ENCODE measurements at places on chromosomes 7 and 10.

DNA sequence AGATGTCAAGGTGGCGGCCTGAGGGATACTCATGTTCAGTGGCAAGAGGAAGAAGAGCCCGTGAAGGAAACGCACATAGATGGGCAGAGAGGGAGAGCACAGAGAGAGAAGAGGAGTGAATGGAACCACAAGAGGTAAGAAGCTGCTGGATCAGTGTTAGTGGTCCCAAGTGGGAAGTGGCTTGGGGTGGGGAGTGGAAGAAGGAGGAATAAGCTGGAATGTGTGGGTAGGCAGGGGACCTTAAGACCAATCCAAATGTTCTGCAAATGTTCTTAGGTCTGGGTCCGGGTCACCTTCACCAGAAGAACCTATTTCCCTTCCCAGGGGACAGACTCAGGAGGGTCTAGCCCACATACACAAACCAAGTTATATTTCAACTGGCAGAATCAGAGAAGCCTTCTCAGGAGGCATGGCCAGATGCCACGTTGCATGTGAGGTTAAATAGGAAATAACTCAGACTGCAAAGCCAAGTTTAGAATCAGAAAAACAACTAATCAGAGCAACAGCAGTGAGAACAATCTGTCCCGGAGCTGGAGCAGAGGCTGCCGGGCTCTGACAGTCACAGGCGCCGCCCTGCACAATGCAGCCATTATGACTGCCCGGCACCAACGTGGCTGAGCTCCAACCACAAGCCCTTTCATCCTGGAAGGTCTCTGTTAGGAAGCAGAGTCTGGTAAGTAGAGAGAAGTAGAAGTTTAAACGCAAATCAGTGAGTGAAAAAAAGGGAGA, 78.6 kb upstream of the ARMC3 start:
- DNase-seq, result peak; percentile 80

DNA sequence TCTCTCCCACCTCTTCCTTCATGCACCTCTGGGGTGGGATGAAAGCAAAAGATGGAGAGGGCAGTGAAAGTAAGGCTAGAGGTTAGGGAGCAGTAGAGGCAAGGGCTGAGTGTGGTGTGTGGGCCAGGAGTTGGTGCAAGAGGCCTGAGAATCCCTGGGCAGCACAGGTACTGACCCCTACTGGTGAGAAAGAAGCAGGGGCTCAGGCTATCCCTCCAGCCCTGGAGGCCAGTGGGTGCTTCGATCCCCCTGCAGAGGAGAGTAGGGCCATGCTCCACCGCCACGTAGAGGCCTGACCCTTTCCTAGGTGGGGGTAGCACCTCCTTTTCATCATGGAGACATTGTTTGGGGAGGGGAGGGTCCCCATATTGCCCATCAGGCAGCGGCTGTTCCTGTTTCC, 9.8 kb downstream of the CDHR1 start:
- DNase-seq, result no peak

GRCh38 chr7:38027884-38028455, 107.5 kb downstream of the EPDR1 start:
- DNase-seq, result no peak

- no peak for DNase-seq
Measured at GRCh38 chr7:2936891-2937580, 92.9 kb upstream of the GNA12 start.

DNA sequence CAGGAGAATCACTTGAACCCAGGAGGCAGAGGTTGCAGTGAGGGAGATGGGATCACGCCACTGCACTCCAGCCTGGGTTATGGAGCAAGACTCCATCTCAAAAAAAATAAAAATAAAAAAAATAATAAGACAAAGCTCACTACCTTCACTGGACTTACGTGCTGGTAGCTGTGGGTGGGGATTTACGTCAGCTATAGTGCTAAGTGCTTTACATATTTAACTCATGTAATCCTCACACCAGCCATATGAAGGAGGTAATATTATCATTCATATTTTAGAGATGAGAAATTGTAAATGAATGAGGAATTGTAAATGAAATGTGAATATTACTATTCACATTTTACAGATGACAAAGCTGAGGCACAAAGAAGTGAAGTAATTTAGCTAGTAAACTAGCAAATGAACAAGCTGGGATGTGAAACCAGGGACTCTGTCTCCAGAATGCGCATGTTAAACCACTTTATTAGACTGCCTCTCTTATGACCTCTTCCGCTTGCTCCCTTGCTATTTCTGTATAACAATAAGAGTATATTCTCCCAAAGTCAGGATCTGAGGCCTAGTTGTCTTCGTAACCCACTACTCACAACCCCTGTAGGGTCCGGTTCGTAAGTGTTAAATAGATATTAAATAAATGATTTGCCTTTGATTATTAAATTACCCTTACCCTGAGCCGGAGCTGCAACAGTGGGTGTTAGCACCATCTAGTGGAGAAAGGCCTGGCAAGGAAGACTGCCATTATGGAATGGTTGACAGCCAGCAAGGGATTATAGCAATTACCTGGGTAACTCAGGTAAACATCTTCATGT, 70.2 kb downstream of the HTR7 start:
- no peak for DNase-seq

GRCh38 chr7:122802301-122802751, 83.9 kb downstream of the CADPS2 start:
- DNase-seq, result no peak

DNA sequence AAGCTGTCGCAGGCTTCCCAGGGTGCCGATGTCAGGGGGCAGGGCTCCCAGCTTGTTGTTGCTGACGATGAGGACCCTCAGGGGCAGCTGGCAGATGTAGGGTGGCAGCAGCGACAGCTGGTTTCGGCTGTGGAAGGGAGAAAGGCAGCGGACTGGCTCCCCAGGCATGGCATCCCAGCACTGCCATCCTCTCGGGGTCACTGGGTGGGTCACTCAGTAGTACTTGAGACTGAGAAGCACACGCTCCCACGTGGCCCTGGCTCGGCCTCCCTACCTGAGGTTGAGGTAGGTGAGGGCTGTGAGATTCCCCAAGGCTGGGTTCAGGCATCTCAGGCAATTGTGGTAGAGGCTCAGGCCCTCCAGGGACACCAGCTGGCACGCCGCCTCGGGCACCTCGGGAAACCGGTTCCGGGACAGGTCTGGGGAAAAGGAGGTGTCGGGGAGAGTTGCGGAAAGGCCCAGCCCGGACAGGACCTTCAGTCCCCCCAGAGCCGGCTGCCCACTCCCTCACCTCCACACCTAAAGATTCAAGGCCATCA, 3.8 kb downstream of the LRCH4 start:
- no peak for DNase-seq

- DNase-seq, result no peak
Measured at GRCh38 chr7:99459087-99459486, 6.9 kb downstream of the ATP5MF start.

DNA sequence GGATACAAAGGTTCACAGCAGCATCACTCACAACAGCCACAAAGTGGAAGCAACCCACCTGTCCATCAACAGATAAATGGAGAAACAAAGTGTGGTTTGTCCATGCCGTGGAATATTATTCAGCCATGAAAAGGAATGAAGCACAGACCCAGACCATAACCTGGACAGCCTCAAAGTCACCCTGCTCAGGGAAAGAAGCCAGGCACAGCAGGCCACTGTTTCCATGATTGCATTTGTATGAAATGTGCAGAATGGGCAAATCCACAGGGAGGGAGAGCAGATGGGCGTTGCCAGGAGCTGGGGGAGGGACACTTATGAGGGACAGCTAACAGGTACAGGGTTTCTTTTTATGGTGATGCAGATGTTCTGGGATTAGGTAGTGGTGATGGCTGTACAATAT, 30.3 kb downstream of the FOXL3 start:
- DNase-seq, result no peak

DNA sequence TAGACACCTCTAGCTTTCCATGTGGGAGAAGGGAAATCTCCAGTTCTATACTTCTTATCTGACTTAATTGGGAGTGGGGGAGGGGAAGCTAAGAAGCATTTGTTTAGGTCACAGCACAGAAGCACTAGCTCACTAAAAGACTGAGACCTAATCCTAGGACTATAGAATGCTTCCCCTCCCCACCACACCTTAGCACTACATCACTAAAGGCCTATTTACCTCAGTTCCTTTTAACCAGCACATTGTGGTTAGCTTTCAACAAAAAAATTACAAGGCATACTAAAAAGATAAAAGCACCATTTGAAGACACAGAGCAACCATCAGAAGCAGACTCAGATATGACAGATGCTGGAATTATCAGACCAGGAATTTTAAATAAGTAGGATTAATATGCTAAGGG, 53.8 kb upstream of the ADRA2A start:
- no peak for DNase-seq

- DNase-seq, result no peak
Measured at GRCh38 chr7:112147793-112148361, 58.3 kb downstream of the DOCK4 start.

DNA sequence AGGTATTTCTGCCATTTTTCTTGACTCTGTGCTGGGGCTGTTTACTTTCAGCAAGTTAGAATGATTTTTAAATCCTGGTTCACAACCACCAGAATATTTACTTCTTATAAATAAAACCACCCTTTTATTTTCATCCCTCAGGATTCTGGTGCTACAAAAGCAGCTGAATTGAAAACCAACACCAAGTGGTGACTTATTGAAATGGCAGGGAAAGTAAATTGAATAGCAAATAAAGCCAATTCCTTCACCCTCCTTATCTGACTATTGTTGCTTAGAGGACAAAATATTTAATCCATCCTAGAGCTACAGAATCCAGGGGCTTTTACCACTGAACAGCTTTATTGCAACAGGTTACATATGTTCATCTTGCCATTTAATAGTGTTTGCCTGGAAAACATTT, 828.6 kb upstream of the GHITM start:
- DNase-seq, result no peak

DNA sequence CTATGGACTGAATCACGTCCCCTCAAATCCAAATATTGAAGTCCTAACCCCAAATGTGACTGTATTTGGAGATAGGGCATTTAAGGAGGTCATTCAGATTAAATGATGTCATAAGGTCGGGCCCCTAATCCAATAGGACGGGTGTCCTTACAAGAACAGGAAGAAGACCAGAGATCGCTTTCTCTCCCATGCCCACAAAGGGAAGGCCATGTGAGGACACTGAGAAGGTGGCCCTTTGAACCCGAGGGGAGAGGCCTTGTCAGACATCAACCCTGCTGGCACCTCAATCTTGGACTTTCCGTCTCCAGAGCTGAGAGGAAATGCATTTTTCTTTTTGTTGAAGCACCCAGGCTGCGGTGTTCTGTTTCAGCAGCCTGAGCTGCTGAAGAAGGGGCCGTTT, 72.3 kb upstream of the KLF6 start:
- no peak for DNase-seq

GRCh38 chr10:3552281-3552680, 232.7 kb downstream of the KLF6 start:
- DNase-seq, result no peak

DNA sequence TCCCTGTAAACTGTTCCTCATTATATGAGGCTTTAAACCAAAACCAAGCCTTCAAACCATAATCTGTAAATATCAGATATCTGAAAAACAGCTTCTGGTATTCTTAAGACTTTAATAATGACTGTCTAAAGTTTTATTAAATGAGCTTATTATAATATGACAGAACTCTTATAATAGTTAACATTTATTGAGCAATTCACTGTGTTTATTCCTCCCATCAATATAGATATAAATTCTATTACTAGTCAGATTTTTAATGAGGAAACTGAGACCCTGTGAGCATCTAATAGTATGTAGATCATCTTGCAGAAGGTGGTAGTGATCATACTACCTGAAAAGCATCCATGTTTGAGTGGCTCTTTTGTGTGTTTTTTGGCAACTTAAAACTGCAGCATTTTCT, 45.1 kb downstream of the KIF11 start:
- no peak for DNase-seq

GRCh38 chr10:95660283-95660682, 3.8 kb upstream of the ALDH18A1 start:
- no peak for DNase-seq

DNA sequence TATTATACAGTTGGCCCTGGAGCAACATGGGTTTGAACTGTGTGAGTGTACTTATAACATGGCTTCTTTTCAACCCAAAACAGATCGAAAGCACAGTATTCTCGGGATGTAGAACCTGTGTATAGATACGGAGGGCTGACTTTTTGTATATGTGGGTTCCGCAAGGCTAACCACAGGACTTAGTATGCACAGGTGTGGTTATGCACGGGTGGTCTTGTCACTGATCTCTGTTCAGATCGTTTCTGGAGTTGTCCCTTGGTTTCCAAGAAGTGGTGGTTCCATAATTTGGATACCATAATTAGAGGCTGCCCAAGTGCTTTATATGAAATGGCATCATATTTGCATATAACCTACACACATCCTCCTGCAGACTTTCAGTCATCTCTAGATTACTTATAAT, 10.9 kb upstream of the BHLHA15 start:
- no peak for DNase-seq

- no peak for DNase-seq
Measured at GRCh38 chr10:5547931-5548660, 23.3 kb downstream of the CALML3 start.

GRCh38 chr7:129670656-129671055, 59.1 kb downstream of the NRF1 start:
- no peak for DNase-seq

DNA sequence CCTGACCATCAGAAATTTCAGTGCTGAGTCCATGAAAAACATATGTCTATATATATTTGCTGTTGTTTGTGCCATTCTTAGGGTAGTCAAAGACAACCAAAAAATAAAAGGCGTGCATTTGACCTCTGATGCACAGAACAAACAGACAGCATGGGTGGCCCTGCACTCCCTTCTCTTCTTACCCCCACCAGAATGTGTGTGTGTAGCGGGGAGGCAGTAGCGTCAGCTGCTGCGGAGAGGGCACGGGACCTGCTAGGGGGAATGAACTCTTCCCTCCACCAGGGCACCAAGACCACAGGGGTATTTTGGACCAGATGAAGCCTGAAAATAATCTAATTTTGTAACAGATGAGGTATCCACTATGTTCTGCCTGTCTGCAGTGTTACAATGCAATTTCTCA, 277.7 kb upstream of the ZNF32 start:
- no peak for DNase-seq

DNA sequence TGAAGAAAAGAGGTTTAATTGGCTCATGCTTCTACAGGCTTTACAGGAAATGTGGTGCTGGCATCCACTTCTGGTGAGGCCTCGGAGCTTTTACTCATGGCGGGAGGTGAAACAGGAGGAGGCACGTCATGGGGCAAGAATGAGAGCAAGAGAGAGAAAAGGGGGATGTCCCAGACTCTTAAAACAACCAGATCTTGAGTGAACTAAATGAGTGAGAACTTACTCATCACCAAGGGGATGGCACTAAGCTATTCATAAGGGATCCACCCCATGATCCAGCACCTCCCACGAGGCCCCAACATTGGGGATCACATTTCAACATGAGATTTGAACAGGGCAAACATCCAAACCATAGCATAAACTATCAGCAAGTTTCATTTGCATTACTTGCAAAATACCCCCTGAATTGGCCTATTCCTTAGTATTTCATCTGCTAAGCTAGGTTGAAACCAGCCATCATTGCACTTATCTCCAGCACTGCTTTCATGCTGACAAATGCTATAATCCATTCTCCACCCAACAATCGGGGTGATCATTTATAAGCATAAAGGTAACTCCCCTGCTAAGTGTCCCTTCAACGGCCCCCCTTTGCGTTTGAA, 179.0 kb downstream of the NOC3L start:
- no peak for DNase-seq

- no peak for DNase-seq
Measured at GRCh38 chr7:151817981-151818673, 58.8 kb downstream of the PRKAG2 start.

GRCh38 chr7:8528311-8528710, 94.9 kb downstream of the NXPH1 start:
- DNase-seq, result no peak

All from caudate nucleus (tissue), 63 donors.